Foreskin melanocyte (primary cell): ENCODE measurements at places on chromosomes 4 and X.
A peak's percentile ranks its signal among the peaks of the same experiment; 100 is the strongest.

- DNase-seq: no peak
These were observed 1.4 kb downstream of the RBMX start for GRCh38 chrX:136879001-136879687.

DNA sequence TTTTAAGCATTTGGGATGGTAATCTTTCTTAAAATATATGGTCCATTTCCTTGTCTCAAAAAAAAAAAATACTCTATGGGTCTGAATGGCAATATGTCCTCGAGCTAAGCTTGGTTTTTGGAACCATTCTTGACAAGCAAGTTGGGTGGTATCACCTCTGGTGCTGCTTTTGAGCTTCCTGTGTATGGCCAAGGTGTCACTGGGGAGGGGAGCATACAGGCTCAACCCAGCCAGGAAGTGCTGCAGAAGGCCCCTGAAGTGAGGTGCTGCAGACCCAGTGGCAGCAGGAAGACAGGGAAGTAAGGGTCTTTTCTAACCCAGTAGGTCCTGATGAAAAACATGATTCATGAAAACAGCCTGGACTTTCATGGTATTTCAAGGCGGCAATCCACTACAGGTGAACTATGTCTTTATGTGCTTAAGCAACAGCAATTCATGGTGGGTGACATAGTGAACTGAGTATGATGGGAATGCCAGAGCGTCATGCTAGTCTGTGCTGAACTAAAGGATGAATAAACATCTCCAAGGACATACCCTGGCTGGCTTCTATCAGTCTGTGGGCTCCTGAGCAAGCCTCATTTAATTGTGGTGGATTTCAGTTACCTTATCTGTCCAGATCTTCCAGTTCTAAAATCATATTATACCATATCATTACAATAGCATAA is 15.1 kb downstream of the TRAPPC2 start:
- no peak for DNase-seq

GRCh38 chr4:13920901-13921300 is 293.4 kb upstream of the BOD1L1 start:
- peak; percentile 95 for DNase-seq

DNA sequence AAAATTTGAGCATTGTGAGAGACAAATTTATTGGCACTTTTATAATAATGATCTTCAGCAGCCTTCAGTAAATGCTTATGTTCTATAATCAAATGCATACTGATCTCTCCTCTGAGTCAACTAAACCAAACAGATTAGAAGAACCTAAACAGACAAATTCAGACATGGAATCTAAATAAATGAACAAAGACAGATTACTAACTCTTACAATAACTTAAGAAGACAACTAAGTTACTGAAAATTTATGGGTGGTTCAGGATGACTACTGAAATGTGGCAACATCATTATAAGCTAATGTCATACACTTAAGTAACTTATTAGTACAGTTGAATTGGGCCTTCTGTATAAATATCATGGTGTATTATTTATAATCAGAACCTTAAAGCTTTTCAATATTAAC is 127.3 kb downstream of the NEK1 start:
- no peak for DNase-seq

DNA sequence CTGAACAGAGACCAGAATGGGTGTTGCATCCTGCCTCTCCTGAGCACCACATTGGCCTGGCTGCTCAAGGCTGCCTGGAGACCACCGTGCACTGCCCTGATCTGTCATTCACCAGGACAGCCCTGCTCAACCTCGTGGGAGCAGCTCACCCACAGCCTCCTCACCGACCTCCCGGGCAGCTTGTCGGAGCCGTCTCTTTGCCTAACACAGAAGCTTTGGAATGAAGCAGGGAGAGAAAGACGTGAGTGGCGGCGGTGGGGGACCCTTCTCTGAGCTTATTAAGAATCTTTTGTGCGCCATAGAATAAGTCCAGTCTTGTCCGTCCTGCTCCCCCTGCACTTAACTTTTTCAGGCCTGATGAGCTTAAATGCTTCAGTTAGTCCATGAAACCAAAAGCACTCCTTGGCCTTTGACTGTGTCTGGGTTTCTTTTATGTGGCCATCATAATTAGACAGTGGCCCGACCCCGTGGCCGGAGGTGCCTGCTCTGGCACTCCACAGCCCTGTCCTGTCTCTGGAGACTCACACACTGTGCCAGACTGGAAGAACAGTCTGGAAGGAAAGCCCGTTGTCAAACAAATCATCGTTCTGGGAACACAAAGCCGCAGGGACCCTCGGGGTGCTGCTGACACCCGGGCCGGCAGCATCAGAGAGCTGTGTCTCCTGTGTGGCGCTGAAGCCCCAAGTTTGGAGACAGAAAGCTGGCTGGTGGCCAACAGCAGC is 192.8 kb downstream of the BCOR start:
- no peak for DNase-seq

DNA sequence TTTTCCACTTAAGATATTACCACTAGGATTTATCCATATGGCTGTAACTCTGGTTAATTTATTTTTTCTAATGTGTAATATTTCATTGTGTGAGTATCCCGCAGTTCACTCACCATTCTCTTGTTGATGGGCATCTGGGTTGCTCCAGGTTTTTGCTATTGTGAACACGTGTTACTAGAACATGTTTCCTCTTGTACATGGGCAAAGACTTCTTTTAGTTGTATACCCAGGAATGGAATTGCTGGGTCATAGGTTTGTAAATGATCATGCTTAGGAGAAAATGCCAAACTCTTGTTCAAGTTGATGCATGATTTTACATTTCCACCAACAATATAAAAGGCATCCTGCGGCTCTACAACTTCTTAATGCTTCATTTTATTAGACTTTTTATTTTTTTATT is 26.8 kb downstream of the SYNPO2 start:
- DNase-seq: no peak

- DNase-seq: peak; percentile 96
These were observed 36.3 kb downstream of the IL21 start for GRCh38 chr4:122584519-122584918.

DNA sequence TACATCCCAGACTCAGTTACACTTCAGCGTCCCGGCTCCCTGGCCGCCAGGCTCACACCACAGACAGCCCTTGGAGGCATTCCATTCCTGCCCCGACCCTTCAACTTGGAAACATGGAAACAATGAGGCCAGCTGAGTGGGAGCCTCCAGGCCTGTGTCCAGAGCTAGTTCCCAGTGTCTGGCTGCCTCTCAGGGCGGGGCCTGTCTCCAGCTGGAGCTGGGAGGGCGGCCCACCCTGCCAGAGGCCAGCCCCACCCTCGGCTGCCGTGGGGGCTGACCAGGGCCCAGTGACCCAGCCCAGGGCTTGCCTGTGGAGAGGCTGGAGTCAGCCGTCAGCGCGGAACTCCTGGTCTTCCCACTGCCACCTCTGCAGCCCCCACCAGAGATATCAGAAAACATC is 37.4 kb upstream of the SPON2 start:
- no peak for DNase-seq

DNA sequence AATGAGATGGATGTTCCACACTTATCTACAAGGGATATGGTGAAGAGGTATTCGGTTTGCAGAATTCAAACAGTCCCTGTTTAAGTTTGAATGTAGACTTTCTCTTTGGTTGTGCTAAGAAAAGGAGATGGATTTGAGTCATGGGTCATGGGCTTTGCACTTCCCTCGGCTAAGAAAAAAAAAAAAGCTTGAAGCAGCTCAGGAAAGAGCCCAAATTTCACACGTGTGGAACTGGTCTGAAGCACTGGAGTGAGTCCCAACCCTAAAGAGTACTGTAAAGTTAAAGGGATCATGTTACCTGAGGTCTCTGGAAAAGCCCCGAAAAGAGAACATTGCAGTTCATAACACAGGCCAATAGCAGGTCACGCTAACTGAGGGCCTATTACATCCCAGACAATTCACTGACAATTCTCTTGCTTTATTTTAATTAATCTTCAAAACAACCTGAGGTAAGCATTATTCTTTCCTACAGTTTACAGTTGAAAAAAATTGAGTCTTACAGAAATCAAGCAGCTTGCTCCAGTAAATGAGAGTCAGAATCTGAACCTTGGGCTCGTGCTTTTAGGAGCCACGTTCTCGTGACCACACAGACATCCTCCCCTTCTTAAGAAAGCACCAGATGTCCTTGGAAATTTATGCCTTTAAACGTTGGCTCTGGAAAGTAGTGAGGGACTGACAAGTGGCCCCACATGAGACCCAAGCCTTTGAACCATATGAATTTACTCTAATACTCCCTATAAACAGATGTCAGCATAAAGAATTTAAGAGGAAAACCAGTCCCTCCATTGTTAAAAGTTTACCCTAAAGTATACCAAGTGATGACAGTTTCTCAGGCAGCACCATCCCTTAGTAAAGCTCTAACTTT is 89.3 kb downstream of the MAD2L1 start:
- no peak for DNase-seq

- no peak for DNase-seq
These were observed 19.4 kb upstream of the RAB40A start for GRCh38 chrX:103538728-103539127.

GRCh38 chr4:177242651-177243286 is 66.9 kb upstream of the NEIL3 start:
- DNase-seq: no peak

DNA sequence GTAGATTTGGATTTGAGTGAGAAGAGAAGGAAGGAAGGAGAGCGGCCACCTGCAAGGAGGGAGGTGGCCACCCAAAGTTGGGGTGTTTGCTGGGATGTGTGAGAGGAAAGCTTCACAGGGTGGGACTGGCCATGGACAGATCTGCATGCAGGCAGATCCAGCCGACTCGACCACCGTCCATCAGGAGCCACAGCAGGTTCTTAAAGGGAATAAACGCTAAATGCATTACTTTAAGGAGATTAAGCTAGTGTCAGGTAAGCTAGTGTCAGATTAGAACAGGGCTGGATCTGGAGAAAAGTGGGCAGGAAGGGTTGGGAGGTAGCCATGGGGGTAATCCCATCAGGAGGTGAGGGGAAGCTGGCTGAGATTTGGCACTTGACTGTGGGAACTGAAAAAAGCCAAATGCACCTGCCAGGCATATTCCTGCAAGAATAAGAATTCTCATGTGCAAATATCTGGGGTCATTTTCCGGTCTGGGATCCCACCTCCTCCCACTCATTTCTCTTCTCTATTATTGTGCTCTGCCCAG is 79.6 kb downstream of the MGST2 start:
- DNase-seq: no peak

DNA sequence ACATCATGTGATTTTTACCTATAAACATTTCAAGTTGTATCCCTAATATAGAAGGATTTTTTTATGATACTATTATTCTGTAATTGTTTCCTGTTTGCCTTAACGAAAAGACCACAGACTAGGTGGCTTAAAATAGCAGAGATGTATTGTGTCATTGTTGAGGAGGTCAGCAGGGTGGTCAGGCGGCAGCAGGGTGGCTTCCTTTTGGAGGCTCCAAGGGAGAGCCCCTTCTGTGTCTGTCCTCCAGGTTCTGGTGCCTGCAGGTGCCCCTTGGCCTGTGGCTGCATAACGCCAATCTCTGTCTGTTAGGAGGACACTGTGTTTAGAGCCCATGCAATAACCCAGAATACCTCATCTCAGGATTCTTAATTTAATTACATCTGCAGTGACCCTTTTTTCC is 118.1 kb downstream of the TBL1X start:
- DNase-seq: no peak

GRCh38 chrX:53227224-53227765 is 2.3 kb upstream of the KDM5C start:
- DNase-seq: no peak

DNA sequence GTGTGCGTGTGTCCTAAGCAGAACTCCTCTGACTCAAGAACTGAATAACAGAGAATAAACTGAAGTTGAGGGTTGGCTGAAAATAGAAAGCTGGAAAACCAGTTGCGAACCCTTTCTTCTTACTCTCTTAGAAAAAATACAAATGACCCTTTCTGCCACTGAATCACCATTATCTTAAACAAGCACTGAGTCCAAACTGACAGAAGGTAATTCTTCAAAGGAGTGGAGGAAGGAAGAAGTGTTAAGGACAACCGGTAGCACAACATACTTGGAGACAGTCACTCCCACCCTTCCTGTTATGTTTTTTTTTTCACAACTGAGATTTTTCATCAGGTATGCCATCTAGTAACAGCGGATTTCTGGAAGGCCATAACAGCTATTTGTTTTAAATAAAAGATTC is 38.1 kb downstream of the HELQ start:
- DNase-seq: no peak

GRCh38 chr4:159150821-159151390 is 48.0 kb downstream of the RAPGEF2 start:
- DNase-seq: no peak

GRCh38 chr4:185265942-185266341 is 56.5 kb downstream of the SNX25 start:
- DNase-seq: peak; percentile 77

GRCh38 chr4:88533937-88534750 is 10.6 kb upstream of the PYURF start:
- peak; percentile 54 for DNase-seq

DNA sequence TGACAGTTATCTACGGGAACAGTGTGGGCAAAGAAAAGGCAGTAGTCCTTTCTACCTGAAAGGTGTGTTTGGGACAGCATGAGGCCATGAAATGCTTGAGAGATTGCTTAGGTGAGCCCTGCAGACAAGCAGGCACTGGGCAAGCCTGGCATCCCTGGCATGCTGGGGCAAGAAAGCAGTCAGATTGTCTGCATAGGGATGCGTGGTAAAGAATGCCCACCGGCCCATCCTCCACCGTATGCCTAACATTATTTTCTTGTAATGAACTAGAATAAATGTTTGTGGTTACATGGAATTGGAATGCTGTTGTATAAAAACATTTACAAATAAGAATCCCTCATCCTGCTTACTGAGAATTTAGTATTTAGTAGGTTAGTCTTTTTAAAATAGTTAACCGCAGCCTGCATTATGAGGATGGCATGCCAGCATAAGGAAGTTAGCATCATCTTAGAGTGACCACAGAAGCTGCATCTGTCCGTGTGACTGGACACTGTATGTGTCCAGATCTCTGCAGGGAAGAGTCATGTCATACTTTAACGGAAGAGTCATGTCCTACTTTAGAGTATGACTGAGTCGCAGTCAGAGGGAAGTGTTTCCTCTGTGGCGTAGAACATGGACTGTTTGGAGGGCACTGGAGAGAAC is 18.9 kb downstream of the ZBTB49 start:
- DNase-seq: no peak

GRCh38 chrX:117910216-117910615 is 206.4 kb downstream of the KLHL13 start:
- DNase-seq: no peak

GRCh38 chr4:140704964-140705363 is 51.2 kb downstream of the TBC1D9 start:
- DNase-seq: no peak

- no peak for DNase-seq
These were observed 933.0 kb upstream of the LCORL start for GRCh38 chr4:18954538-18954937.

DNA sequence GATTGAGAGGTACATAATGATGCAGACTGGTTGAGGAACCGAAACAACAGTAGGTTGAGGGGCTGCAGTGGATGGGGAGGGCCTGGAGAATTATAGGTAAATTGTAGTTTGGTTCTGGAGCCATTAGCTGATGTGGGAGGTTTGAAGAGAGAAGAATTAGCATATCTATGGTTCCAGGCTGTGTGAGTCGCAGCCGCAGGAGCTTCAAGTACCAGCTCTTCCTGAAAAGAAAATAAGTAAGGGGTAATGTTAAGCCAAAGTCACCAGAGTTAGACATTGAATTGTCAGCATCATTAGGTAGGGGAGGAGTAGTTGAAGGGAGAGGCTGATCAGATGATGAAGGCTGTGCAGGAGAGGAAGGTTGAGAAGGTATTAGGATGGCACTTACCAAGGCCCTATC is 29.5 kb downstream of the PF4 start:
- no peak for DNase-seq
